Left renal pelvis (tissue), 4 donors: ENCODE measurements at places on chromosomes 6 and 20. TPM values are rescaled to one million over a fixed set of nuclear protein-coding genes. Genes with fewer than 3 reads are reported as not detected.

DNA sequence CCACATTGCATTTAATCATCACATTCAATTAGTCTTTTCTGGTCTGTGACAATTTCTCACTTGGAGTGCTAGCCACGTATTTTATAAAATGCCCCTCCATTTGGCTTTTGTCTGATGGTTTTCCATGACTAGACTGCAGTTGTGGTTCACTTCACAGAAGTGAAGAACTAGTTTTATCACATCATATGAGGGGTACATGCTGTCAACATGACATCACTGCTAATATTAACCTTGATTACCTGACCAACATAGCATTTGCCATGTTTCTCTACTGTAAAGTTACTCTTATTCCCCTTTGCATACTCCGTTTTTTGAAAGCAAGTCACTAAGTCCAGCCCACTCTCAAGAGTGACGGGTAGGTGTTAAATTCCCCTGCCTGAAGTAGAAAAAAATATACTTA is 48.0 kb upstream of the COL10A1 start:
- DNase-seq: no peak

- DNase-seq: no peak
Measured at GRCh38 chr6:113645576-113645970, 211.6 kb upstream of the MARCKS start.

GRCh38 chr6:108027594-108027993 is 46.9 kb downstream of the OSTM1 start:
- DNase-seq: no peak

- DNase-seq: no peak
Measured at GRCh38 chr6:26329763-26330511, 35.1 kb upstream of the BTN3A2 start.

- no peak for DNase-seq
Measured at GRCh38 chr6:81465859-81466258, 286.6 kb downstream of the TENT5A start.

GRCh38 chr6:142013875-142014495 is 118.7 kb upstream of the GJE1 start:
- DNase-seq: no peak

GRCh38 chr6:131651782-131652181 is 14.7 kb downstream of the ENPP3 start:
- no peak for DNase-seq

- no peak for DNase-seq
Measured at GRCh38 chr6:1063671-1064355, 248.1 kb upstream of the FOXQ1 start.

DNA sequence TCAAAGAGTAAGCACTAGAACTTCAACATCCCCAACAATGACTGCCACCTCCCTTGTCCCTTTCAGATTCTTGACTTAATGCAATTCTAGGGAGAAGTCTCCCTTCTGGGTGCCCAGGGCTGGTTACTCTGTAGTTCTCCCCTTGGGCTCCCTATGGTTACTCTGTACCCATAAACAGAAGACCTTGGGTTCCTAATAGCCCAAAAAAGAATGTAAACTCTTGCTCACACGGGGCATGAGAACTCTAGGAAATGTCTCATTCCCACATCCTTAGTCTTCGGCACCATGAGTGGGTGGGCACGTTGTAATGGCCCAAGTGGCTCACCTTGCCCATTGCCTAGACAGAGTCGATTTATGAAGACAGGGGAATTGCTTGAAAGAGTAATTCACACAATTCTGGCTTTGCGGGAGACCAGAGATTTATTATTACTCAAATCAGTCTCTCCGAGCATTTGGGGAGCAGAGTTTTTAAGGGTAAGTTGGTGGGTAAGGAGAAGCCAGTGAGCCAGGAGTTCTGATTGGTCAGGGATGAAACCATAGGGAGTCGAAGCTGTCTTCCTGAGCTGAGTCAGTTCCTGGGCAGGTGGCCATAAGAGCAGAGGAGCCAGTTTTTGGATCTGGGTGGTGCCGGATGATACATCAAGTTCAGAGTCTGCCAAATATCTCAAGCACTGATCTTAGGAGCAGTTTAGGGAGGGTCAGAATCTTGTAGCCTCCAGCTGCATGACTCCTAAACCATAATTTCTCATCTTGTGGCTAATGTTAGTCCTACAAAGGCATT is 61.2 kb upstream of the SIRPG start:
- no peak for DNase-seq

GRCh38 chr6:106520711-106521401 is 108.4 kb downstream of the RTN4IP1 start:
- DNase-seq: no peak

DNA sequence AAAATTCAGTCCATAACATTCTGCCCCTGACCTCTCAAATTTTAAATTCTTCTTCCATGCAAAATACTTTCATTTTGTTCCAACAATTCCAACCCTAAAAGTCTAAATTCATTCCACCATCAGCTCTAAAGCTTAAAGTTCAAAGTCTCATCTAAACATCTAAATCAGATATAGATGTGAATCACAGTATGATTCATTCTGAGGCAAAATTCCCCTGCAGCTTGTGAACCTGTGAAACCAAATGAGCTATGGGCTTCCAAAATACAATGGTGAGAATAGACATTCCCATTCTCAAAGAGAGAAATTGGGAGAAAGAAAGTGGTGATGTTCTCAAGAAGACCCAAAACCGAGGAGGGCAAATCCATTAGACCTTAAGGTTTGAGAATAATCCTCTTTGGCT is 309.8 kb downstream of the HIVEP2 start:
- DNase-seq: no peak

GRCh38 chr6:112027942-112028674 is 25.8 kb upstream of the CCN6 start:
- no peak for DNase-seq

DNA sequence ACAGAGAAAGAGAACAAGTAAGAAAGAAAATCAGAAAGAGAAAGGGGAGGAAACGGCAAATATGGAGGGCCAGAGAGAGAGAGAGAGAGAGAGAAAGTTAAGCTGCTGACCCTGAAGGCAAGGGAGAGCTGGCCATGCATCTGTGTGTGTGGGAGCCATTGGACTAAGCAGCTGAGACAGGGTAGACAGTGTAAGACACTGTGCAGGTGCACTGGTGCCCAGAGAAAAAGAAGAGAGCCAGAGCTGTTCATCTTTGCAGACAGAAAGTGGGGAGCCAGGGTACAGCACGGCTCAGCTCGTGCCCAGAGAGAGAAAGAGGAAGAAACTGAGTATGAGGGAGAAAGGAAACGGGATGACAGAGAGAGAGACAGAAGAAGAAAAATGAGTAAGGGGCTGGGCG is 24.2 kb upstream of the ZNF318 start:
- DNase-seq: no peak

DNA sequence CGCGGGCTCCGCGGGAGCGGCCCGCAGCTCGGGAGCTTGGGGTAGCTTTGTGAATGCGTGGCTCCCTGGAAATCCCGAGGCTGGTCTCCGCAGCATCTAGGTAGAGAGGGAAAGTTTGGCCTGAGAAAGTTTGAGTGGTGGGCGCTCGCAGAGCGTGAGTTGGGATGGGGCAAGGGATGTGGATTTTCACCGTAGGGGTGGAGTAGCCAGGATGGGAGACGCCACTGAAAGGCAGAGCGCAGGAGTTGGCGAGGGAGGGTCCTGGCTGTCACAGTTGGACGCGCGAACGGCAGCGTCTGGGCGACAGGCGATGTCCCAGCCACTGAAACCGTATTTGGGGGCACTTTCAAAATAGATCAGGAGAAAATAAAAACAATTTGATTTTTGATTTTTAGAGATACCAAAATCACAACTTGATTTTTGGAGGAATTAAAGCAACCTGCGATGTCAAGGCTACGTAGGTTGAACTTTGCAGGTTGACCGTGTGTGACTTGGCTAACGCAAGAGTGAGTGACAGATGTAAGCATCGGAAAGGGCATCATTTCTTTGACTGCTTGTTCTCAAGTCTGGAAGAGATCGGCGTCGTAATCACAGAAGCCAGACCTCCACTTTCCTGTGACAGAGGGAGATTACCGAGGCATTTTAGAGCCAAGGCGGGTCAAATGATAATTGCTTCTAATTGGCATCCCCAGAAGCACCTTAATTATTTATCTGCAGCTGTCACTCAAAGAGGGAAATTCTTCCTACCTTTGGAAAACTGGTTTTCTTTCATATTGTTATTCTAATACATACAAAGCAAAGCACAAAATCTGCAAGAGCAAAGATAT is 646 bp downstream of the HEY2 start:
- DNase-seq: no peak

DNA sequence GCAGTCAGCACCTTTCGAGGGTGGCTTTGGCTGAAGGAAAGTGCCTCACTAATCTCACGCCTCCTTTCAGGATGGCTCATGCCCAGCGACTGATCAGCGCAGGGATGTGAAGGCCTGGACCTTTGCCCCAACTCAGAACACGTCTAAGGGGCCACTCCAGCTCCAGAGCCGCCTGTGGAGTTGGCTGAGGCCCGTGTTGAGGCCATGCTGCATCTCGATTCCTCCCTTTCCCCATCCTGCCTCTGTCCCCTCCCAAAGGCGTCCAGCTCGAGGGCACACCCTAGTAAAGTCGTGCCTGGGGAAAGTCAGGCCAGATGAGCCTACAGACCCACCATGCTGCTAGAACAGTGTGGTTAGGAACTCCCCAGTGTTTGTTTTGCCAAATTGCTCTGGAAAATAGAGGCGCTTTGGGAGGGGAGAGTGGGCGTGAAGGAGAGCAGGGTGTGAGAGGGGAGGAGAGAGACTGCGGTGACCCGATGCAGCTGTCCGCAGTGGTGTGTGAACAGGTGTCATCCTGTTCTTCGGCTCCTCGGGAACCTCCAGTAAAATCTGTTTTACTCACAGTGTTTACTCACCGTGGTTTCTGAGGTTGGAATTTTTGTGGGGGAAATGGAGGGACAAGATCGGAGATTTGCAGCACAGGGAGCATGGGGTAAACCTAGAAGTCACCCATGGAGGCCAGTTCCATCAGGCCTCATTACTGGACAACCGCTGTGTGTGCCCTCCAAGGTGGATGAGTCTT is 85.0 kb upstream of the PMEPA1 start:
- no peak for DNase-seq

DNA sequence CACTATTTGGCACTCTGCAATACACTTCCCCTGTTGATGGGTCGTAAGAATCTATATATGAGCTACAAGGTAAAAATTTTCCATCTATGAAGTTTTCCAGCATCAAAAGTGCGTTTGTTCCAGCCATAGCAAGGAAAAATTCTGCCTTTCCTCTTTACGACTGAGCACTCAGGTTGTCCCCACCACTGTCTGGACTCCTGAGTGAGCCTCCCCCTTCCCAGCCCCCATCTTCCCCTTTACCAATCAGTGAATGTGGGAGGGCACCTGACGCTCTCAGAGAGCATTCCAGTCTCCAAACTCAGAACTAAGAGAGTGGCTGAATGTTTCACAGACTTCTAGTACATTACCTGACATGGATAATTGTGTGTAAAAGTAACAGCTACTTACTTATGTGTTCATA is at the start of gene ALDH8A1:
Gene ALDH8A1, minus strand, starts transcription at position 175 of the 400 bp plus-strand sequence. Its CDS starts 48 bp downstream, at position 127.
- no peak for DNase-seq

DNA sequence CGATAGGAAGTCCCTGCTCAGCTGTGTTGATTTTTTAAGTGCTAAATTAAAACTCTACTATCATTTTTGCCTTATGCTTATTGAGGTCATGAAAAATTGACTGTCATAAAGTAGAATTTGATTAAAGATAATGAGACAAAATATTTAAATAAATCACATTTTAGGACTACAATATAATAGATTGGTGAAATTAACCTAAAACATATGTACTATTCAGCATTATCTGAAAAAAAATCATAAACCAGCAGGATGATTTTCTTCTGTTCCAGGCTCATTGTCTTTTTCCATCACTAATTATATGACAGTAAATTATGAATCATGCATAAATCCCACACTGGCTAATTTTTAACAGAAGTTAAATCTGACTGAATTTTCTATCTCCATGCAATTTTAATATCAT is 373.6 kb upstream of the NRSN1 start:
- DNase-seq: no peak

DNA sequence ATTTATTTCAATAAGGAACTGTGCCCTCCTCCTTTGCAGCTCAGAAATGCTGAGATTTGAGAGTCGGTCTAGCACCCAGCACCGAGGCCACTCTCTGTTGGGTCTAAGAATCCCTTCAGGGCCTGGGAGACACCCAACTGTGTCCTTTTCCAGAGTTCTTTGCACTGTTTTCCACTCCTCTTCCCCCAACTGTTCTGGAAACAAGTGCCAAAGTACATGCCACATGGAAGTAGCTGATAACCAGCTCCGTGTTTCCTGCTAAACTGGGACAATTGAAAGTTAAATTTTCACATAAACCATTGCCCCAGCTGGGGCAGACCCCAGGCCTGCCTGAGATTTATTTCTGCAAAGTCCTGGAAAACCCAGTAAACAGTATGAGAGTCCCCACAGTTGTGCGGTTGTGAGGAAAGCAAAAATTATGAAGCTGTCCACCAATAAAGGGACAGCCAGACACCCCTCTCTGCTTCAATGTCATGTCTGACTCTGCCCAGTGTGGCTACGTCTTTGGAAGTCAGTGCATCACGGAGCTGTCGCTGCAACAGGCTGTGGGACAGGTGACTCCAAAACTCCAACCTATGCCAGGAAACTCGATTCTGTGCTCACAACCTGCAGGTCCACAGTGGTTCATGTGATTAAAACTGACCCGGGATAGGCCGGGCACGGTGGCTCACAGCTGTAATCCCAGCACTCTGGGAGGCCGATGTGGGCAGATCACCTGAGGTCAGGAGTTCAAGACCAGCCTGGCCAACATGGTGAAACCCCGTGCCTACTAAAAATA is 178.0 kb upstream of the AFDN start:
- no peak for DNase-seq

- DNase-seq: no peak
Measured at GRCh38 chr6:91358986-91359385, 772.1 kb upstream of the MAP3K7 start.

- no peak for DNase-seq
Measured at GRCh38 chr6:104604685-104605084, 255.0 kb downstream of the HACE1 start.

DNA sequence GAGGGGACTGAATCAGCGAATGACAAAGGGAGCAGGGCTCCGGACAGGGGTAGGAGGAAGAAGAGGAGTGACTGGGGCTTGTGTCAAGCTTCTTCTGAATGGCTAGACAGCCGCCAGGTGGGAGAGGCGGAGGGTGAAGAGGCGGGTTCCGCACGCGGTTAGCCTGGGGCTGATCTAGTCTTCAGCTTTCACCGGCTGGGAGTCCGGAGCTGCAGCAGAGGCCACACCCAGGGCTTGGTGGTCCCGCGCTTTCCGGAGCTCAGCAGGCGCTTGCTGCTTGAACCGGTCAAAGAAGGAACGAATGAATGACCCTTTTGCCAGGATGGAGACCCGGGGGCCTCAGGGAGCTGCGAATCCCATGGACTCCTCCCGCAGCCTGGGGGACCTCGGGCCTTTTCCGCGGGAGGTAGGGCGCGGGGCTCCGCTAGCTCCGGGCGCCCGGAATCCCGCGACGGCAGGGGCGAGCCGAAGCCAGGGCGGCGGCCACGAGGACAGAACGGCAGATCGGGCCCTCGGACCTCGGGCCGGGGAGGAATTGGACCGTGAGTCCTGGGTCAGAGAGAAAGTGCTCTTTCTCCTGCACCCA is at the start of gene C6orf141:
Gene C6orf141, plus strand, starts transcription at position 177 of the 586 bp plus-strand sequence. Its CDS starts 125 bp downstream, at position 302.
- no peak for DNase-seq

The SLC22A7 gene
- 0.60 TPM for polyA plus RNA-seq

The PRDM13 gene
- polyA plus RNA-seq: not detected

The C6orf15 gene
- polyA plus RNA-seq: not detected

The CLDN20 gene
- polyA plus RNA-seq: 2.2 TPM

The GLP1R gene
- polyA plus RNA-seq: 0.85 TPM

The PRICKLE4 gene
- 10.8 TPM for polyA plus RNA-seq

The MAS1 gene
- not detected for polyA plus RNA-seq

The RIPOR3 gene
- polyA plus RNA-seq: 5.4 TPM

The OPRL1 gene
- 0.64 TPM for polyA plus RNA-seq

The SPTLC3 gene
- 7.9 TPM for polyA plus RNA-seq

The TCF21 gene
- polyA plus RNA-seq: 218 TPM

The BTNL2 gene
- 0.21 TPM for polyA plus RNA-seq

The SIRPB2 gene
- 0.88 TPM for polyA plus RNA-seq

The FAM83B gene
- polyA plus RNA-seq: 9.3 TPM

The HLA-DMB gene
- 62.0 TPM for polyA plus RNA-seq

The RARS2 gene
- polyA plus RNA-seq: 63.9 TPM

The CNKSR3 gene
- 57.9 TPM for polyA plus RNA-seq
